ENCODE measurements at places on chromosomes 3 and 15.

GRCh38 chr3:122919291-122919610, 108.3 kb downstream of the SEMA5B start:
- DNase-seq, result no peak

DNA sequence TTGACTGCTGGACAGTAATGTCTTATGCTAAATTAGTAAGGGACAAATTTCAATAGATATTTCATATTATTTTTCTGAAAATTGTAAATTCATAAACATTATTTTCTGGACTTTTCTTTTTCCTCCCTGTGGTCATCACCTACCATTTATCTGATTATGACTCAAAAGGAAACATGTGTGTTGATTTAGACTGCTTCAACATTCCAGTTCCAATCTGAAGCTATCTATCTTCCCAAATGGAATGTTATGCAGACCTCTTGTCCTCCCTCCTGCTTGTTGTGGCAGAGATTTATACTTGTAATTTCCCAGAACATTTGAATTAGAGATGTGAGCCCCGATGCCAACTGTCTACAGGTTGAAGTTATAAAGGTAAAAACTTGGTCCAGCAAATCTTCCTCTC, 803.4 kb downstream of the TUSC7 start:
- no peak for DNase-seq

GRCh38 chr3:108088697-108089096, 2.1 kb downstream of the CD47 start:
- DNase-seq, result no peak

DNA sequence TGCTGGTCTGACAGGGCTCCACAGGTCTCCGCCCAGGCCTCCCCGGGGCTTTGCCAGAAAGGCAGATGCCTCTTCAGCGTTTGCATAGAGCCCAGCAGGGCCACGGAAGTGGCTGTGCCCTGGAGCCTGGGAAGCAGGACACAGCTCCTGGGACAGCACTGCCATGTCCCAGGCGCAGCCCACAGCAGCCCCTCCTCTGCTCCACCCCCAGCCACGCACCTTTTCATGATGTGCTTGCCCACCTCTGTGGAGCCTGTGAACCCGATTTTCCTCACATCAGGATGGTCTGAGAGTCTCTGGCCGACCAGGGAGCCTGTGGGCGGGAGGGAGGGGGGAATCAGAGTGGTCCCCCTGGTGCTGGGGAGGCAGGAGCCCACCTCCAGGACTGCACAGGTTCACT, 33.9 kb upstream of the SLC41A3 start:
- no peak for DNase-seq

GRCh38 chr15:101128221-101129015, 123.4 kb downstream of the CHSY1 start:
- DNase-seq, result no peak

DNA sequence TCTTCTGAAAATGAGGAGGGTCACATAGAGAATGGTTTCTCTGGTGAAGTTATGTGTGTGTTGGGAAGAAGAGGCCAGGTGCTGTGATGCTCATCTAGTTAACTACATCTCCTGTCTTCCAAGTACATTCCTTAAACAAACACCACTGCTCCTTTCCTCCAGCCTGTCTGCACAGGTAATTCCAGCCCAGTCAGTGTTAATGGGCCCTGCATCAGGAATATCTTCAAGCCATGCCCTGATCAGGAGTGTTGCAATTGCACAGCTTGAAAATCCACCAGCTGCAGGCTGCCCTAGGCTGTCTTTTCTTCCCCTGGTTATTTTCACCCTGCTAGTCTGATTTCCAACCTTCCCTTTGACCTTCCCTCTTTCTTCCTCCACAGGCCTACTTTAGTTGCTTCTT, 41.9 kb upstream of the LMOD3 start:
- no peak for DNase-seq

DNA sequence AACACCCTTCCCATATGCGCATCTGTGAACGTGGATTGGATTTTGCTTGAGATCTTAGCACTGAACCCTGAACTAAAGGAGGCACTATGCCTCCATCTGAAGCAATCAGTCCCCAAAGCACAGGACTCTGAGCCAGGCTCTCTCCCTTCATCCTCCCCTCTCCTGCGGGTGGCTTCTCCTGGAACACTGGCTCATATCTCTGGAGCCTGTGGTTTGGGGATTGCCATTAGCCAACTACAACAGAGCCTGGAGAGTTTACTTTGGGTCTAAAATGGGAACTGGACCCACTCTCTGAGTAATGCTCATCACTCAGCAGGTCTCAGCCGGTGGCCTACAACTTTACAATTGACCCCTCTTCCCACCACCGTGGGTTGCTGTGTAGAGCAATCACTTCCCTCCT, 190.8 kb upstream of the HES1 start:
- no peak for DNase-seq

DNA sequence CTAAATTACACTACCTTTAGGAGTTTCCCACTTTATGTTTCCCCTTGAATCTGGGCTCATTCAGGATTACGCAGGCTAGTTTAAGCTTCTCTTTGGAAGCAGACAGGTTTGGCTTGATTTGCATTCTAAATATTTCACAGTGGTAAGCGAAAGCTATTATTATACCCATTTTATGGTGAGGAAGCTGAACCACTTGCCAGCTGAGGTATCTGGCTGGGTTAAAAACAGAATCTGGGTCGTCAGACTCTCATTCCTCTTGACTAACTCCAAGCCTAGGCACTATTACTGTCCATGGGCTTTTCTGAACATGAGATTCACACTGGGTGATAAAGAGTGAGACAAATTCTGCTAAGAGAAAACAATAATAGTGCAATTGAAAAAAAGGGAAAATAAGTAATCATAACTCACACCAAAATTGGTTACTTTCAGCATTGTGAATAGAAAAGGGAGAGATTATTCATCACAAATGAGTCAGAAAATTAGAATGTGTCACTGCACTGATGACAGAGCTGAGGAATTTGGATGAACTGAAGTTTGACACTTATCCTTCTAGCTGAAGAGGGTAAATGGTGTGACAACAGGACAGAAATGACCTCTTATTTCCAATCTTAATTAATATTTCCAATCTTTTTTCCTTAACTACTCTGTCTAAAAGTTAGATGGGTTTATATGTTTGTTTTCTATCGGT, 211.3 kb downstream of the TIGIT start:
- no peak for DNase-seq

DNA sequence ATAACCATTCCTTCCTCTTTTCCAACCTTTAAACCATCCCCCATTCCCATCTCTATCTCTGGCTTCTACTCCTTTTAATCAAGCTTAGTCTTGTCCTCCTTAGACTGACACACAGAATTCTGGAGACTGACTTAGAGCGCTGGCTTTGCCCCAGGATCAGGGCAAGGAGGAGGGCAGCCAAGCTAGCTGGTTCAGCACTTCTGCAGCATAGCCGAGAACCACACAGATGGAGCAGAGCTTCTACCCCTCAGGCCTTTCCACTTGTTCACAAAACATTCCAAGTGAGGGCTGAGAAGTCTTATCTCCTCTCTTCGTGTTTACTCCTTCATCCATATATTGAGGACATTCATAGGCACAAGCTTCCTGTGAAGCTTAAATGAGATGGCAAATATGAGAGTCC, 246.5 kb upstream of the PEX5L start:
- DNase-seq, result no peak

DNA sequence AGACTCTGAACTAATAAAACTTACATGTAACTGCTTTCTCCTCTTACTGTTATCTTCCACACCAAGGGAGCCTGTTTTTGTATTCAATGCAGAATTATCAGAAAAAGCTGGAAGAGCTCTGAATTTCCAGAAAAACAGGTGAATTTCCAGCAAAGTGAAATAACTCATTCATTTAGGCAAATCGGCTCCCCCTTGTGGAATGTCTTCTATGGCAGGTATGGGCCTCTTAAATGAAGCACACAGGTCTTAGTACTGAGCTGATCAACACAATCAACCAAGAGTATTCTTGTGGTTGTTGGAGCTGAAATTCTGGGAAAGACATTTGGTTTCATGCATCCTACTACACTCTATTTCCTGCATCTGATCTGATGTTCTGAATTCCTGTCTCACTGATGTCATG, 31.0 kb upstream of the PTPRG start:
- no peak for DNase-seq

GRCh38 chr3:4232798-4233197, 70.4 kb upstream of the SETMAR start:
- DNase-seq, result no peak

GRCh38 chr3:49470714-49471420, 800 bp downstream of the DAG1 start:
- no peak for DNase-seq

- DNase-seq, result no peak
Measured at GRCh38 chr3:46998121-46998851, 18.8 kb downstream of the NBEAL2 start.

GRCh38 chr15:68385671-68386586, 46.0 kb downstream of the ITGA11 start:
- no peak for DNase-seq

GRCh38 chr3:171522651-171523050, 62.4 kb upstream of the TNIK start:
- no peak for DNase-seq

DNA sequence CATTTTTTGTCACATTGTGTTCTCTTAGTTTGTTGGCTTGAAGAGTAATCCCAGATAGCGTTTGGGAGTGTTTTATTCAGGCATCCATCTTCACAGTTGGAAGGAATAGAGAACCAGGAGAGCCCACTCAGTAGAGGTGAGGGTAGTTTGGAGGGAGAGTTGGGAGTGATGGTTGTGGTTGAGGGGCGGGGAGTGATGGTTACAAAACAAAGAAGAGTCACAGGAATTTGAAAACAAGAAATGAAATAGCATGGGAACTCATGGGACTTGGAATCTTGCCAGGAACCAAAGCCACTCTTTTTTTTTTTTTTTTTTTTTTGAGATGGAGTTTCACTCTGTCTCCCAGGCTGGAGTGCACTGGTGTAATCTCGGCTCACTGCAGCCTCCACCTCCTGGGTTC, 36.3 kb downstream of the DUT start:
- DNase-seq, result no peak

- no peak for DNase-seq
Measured at GRCh38 chr3:111521891-111522290, 20.1 kb upstream of the CD96 start.

DNA sequence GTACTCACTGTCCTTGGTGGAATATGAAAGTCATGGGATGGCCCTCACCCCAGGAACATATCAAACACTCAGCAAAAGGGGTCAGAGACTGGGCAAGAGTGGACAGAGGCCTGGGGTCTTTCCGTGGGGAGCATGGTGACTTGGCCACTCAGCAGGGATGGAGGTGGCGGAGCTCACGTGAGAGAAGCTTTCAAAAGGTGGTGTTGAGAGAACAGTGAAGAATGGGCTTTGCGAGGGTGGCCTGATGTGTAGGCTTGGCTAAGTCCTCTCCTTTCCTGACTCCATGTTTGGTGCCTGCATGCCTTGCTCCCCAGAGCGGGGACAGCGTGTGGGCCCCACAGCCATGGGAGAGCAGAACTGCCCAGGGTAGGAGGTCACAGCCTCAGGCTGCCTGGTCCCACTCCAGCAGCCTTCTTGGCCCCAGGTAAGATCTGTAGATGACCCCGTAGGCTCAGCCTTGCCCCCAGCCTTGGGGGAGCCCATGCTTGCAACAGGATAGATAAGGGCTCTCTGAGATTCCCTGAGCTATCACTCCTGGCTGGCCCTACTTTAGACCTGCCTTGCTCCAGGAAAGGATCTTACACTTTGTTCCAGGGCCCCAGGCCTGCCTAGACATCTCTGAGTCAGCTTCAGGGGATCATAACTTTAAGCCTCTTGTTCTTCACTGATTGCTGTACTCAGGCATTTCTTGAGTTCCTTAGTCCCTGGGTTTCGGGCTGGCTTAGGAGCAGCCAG, 17.0 kb downstream of the RPLP1 start:
- DNase-seq, result no peak

- DNase-seq, result no peak
Measured at GRCh38 chr3:69189487-69189886, 67.1 kb upstream of the LMOD3 start.

GRCh38 chr3:31406896-31407295, 125.8 kb upstream of the STT3B start:
- no peak for DNase-seq

- no peak for DNase-seq
Measured at GRCh38 chr3:41126961-41127360, 72.3 kb upstream of the CTNNB1 start.

- no peak for DNase-seq
Measured at GRCh38 chr3:65953881-65954733, 84.6 kb downstream of the MAGI1 start.

GRCh38 chr15:36658312-36658711, 78.9 kb downstream of the CDIN1 start:
- DNase-seq, result peak; percentile 54

GRCh38 chr15:87527416-87527815, 729.1 kb downstream of the NTRK3 start:
- no peak for DNase-seq

DNA sequence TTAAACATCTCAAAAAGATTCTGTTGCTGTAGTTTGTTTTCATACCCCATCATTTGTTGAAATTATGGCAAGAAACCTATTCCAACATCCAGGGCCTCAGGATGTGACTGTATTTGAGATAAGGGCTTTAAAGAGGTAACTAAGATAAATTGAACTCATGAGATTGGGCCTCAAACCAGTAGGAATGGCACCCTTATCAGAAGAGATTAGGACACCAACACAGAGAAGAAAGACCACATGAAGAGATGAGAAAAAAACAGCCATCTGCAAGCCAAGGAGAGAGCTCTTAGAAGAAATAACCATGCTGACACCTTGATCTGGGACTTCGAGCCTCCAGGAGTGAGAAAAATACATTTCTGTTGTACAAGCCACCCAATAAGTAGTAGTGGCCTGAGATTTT, 157.7 kb downstream of the CGGBP1 start:
- DNase-seq, result no peak

- no peak for DNase-seq
Measured at GRCh38 chr15:38074029-38074428, 139.6 kb downstream of the TMCO5A start.

DNA sequence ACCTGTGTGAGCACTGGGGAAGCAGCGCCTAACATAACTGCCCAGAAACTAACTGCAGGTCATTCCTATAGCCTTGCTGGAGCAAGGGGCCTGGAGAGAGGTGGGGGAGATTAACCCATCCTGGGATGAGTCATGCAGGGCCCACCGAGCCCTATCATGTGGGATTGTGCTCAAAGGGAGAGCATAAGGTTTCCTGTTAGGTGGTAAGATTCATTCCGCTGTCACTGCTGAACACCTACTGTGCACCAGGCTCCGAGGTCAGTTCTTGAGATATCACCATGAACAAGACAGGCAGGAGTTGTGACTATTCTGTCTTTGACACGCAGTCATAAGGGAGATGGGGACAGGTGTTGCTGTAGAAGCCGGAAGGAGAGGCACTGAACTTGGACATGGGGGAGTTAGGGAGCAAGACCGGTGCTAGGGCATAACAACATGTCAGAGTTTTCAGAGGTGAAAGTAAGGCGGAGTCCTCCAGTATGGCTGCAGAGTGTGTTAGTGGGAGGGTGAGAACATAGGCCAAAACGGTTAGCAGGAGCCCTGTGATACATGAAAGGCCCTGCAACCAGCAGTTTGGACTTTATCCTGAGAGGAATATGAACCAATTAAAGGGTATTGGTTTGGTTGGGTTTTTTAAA, 2.4 kb downstream of the SLC25A38 start:
- DNase-seq, result no peak

DNA sequence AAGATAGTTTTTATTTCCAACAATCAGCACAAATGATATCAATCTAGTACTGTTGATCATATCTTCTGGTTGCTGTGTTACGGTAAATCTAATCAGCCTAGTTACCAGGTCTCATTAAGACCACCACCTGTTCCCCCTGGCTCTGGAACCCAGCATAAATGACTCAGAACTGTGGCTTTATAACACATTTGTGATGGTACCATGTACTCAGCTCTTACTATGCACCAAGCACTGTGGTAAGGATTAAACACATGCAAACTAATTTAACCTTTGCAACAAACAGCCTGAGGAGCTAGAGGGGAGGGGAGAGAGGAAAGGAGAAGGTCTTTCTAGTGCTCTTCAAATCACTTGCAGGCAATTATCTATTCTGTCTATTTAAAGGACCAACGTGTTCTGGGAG, 173.9 kb upstream of the LMCD1 start:
- no peak for DNase-seq
